Central memory CD8-positive, alpha-beta T cell (primary cell): ENCODE measurements at places on chromosomes 4 and X.

- DNase-seq, result no peak
Observed at GRCh38 chr4:114286262-114286810, 306.9 kb upstream of the ARSJ start.

GRCh38 chr4:111780965-111781364 is 364.3 kb upstream of the FAM241A start:
- no peak for DNase-seq

- DNase-seq, result no peak
Observed at GRCh38 chr4:52836678-52837077, 25.4 kb upstream of the RASL11B start.

DNA sequence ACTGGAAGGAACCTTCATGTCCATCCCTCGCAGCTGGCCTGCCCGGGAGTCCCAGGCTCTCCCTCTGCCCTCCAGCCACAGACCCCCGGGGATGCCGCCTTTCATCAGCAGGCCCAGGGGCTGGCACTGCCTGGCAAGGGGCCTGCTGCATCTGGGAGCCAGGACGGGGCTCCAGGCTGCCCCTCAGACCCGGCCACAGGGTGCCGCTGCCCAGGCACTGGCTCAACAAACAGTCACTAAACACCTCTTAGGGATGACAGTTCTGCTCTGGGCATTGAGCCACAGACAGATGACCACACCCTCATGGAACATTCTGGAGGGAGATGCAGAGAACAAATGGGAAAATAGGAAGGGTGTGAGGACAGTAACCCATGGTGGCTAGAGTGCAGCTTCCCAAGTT is 109.3 kb downstream of the HMX1 start:
- no peak for DNase-seq

DNA sequence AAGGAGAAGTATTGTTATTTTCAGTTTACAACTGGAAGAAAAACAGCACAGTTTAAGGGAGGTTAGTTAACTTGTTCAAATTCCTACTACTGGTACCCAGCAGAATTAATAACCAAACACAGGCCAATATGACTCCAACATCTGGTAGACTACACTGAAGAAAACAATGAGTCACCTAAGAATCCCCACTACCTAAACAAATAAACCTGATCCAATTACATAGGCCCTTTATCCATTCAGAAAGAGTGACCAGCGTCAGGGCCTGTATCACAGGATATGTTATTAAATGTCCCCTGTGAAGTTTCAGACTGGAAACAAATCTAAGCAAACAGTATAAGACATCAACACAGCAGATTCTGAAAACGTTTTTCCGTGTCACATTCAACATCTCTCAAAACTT is 492.5 kb upstream of the INTU start:
- DNase-seq, result no peak

GRCh38 chrX:53732797-53733196 is 46.3 kb upstream of the HUWE1 start:
- DNase-seq, result no peak

DNA sequence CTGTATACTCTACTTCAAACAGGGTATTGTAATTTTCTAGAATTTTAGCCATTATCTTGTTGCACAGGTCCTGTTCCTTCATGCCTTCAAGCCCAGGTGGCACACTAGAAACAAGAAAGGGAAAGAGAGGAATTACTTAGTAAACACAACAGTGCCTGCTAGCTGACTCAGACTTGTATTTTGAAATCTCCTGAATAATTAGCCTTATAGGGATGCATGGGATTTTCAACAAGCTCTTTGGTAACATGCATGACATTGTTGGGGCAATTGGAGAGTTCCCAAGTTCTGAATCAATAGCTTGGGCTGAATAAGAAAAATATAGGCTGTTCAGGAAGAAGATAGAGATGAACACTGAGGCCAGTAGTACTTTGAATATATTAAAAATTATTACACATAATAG is 118.8 kb downstream of the FAM13A start:
- DNase-seq, result no peak

- DNase-seq, result no peak
Observed at GRCh38 chr4:22678940-22679854, 13.5 kb upstream of the GBA3 start.

DNA sequence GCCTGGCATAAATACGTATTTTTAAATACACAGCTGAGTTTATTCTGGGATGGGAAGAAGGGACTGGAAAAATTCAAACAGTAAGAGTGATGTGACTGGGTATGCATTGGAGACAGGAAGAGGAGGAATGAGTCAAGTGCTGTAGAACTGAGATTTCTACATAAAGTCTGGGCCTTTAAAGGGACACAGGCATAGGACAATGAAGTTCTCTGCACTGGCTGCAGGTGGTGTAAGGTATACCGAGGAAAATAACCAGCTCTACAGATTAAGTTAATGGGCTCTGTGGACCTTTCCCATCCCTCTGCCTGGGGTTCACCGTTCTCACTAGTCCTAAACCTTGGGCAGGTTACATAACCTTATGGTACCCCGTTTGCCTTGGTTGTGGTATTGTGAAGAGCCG is 68.7 kb downstream of the DHX15 start:
- no peak for DNase-seq
